ENCODE measurements at places on chromosomes 5 and 9.

GRCh38 chr9:88749420-88749819 is 214.4 kb downstream of the NXNL2 start:
- DNase-seq, result no peak

DNA sequence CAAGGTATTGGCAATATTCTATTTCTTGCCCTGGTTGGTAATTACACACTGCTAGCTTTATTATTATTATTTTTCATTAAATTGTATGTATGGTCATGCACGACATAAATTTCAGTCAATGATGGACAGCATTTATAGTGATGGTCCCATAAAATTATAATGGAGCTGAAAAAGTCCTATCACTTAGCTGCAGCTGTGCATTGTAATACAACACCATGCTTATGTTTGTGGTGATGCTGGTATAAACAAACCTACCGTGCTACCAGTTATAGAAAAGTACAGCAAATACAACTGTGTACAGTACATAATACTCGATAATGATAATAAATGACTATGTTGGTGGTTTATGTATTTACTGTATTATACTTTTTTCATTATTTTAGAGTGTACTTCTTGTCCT is 65.5 kb downstream of the NR3C1 start:
- DNase-seq, result no peak

- no peak for DNase-seq
These were observed 61.6 kb upstream of the MAP1B start for GRCh38 chr5:72045692-72046091.

GRCh38 chr9:128094950-128095544 is 27.0 kb downstream of the SLC25A25 start:
- no peak for DNase-seq

DNA sequence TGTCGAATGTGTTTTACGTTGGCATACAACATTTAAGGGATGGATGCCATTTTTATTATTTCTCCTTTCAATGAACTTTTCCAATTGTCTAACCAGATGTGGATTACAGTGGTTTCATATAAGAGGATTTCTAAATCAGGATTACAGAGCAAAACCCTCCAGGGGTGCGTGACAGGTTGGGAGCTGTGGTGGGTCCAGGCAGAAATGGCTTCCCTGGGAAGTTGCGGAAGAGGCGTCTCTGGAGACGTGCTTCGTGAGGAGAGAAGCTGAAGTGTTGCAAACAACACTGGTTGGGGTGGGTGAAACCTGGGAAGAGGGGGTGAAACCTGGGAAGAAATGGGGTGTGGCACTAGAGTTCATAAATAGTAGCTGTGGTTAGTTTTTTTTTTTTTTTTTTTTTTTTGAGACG is 4.5 kb upstream of the RPL26L1 start:
- DNase-seq, result no peak

DNA sequence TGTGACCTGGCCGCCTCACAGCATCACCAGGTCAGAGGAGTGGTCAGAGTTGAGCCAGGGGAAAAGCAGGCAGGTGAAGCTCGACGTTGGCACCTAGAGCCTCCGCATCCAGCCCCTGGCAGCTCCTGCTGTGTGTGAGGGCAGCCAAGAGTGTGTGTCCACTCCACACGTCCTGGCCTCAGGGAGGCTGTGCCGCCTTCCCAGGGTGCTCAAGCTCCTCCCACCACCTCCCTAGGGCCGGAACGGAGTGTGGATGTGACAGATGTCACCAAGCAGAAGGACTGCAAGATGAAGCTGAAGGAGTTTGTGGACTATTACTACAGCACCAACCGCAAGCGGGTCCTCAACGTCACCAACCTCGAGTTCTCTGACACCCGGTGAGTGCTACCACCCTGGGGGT is 72.5 kb downstream of the PHF2 start:
- DNase-seq, result no peak

- no peak for DNase-seq
These were observed 16.3 kb upstream of the ANXA1 start for GRCh38 chr9:73135394-73135793.

- DNase-seq, result no peak
These were observed 106.3 kb downstream of the NDUFAF2 start for GRCh38 chr5:61051267-61051666.

- DNase-seq, result no peak
These were observed 359.4 kb upstream of the ARRDC3 start for GRCh38 chr5:91742550-91742949.

DNA sequence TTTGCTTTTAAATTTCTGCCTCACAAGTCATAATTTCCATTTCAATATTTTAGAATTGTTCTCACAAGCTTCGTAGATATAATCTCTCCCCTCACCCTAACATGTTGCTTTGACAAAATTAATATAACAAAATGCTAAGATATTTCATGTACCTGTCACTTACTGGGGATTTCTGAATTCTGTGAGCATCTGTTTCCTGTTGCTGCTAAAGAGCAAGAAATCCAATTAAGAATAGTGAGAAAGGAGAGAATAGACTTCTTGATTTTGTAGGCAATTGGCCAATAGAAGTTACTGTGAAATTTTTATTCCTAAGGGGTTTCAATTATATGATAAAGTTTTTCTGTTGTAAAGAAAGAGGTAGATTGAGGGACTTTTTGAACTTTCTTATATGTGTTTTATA is 796.5 kb upstream of the ARRDC3 start:
- no peak for DNase-seq

GRCh38 chr9:133773889-133774655 is 35.9 kb upstream of the SARDH start:
- no peak for DNase-seq

DNA sequence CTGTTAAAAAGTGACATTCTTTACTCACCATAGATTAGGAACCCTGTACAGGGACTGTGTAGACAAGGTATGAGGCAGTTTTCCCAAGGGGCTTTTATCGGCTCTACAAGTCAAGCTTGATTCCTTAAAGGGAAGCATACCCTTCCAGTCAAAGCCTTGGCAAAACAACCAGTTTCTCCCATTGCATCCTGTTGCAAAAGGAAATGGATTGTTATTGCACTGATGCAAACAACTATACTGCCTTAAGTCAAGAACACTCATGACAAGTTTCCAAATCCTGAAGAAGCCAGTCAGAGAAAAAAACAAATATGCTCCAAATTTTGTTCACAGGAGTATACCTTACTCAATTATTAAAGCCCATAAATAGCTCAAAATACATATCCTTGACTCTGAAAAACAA is 67.5 kb downstream of the RGMB start:
- no peak for DNase-seq

- no peak for DNase-seq
These were observed 84.3 kb upstream of the SLC1A3 start for GRCh38 chr5:36521838-36522745.

- peak; percentile 22 for DNase-seq
These were observed 3.2 kb upstream of the ANXA1 start for GRCh38 chr9:73148447-73148937.

- peak; percentile 40 for DNase-seq
These were observed 127.7 kb downstream of the RGS3 start for GRCh38 chr9:113590991-113591898.

- DNase-seq, result no peak
These were observed 10.3 kb downstream of the RUSC2 start for GRCh38 chr9:35500130-35500748.

DNA sequence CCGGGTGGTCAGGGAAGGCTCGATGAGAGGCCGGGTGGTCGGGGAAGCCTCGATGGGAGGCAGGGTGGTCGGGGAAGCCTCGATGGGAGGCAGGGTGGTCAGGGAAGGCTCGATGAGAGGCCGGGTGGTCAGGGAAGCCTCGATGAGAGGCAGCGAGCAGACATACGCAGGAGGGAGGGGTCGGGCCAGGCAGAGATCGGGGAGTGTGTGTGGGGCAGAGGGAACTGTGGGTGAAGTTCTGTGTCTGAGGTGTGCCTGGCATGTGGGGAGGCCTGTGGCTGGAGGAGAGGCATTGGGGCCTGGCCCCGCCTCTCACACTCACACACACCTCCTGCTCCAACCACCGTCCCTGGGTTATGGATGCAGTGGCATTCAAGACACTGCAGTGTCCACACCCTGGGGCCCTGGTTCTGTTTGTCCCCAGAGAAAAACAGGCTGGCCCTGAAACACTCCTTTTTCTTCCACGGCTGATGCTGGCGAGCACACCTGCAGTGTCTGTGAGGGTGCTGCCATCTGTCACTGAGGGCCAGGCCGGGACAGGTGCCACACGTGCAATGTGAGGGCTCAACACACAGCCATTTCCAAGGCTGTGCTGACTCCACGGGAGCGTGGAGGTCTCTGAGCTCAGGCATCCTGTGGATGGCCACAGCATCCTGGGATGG is 6.5 kb upstream of the PLEKHG4B start:
- DNase-seq, result no peak

DNA sequence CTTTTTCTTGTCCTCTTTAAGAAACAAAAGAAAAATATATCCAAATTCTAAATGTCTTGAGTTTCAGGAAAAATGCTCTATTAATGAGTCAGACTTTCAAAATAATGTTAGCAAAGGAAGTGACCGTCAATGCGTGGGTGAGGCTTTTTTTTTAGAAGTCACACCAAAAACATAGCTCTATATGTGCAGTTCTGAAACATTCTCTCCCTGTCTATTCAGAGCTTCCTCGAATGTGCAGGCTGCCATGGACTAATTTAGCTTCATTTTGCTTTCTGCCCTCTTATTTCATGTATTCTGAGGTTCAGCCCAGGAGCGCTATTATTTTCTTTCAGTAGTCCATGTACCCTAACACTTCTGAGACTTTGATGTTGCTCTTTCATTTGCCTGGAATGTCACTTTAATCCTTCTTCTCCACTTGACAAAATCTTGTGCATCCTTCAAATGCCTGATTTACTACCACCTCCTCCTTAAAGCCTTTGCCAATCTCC is 72.5 kb upstream of the RASA1 start:
- no peak for DNase-seq

- peak; percentile 69 for DNase-seq
These were observed 85.2 kb upstream of the ZBTB43 start for GRCh38 chr9:126719618-126720031.

GRCh38 chr5:180235077-180235476 is 26.1 kb upstream of the RASGEF1C start:
- DNase-seq, result no peak

- DNase-seq, result peak; percentile 58
These were observed 163.9 kb downstream of the CEMIP2 start for GRCh38 chr9:71604197-71605063.

GRCh38 chr5:5370059-5370774 is 52.3 kb upstream of the ICE1 start:
- DNase-seq, result no peak

DNA sequence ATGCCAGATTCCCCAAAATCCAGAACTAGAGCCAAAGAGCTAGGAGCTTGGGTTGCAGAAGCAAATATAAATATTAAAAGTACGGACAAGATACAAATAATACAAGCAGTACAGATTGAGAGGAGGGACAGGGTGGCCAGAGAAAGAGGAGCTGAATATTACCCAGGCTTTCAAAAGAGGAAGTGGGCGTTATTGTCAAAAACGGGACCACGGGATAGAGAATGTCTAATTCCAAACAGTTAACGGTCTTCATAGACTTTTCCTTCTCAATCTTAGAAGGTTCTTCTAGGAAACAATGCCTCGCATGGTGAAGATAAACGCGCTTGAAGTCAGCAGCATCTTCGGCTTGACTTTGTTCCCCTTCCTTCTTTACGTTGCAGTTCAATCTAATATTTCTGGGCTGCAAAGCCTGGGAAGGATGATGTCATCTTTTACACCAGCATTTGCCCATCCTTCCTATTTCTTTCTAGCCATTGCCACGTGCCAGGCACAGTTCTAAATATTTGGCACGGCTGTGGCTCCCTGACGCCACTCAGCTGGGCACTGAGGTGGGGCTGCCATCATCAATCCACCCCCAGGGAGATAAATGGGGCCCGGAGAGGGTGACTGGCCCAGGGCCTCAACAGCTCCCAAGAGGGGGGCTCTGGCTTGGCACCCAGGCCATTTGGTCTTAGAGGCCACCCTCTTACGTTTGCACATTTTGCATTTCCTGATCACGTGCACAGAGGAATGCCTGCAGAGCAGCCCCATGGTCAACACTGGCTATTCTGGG is 16.3 kb upstream of the OLFM1 start:
- no peak for DNase-seq

DNA sequence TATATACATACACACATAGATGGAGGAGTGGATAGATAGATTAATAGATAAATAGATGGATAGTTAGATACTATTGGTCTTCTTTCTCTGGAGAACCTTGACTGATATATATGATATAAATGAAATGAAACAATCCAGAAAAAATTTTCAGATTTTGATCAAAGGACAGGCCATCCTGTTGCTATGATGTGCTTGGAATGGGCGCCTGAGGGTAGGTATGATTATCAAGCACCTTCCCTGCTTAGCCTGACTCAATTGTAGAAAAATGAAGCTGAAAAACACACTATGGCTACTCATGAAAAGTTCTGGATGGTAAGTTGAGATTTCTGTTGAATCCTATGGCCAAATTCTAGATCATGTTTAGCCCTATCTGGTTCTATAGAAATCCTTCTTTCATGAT is 266.5 kb upstream of the KLF4 start:
- DNase-seq, result no peak

DNA sequence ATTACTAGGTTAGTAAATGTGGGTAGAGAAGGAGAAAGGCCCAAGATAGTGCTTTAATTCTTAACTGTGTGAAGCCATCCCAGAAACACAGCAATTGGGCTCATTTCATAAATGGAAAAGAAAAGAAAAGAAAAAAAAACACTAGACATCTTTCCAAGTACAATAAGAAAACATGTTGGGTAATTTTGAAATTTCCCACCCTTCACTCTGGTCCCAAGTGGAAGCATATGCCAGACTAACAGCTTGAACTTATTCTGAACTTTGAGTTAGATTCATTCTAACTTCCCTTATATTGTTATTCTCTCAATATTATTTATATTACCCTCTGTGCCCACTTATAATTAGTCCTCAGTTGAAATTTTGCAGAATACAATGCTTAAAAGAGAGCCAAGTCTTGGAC is 113.4 kb upstream of the GHR start:
- no peak for DNase-seq

- peak; percentile 79 for DNase-seq
These were observed 2.1 kb upstream of the NFIB start for GRCh38 chr9:14315875-14316601.

- no peak for DNase-seq
These were observed 12.0 kb downstream of the GPSM1 start for GRCh38 chr9:136339173-136339957.

- no peak for DNase-seq
These were observed 9.5 kb downstream of the FBXO10 start for GRCh38 chr9:37566716-37567115.

DNA sequence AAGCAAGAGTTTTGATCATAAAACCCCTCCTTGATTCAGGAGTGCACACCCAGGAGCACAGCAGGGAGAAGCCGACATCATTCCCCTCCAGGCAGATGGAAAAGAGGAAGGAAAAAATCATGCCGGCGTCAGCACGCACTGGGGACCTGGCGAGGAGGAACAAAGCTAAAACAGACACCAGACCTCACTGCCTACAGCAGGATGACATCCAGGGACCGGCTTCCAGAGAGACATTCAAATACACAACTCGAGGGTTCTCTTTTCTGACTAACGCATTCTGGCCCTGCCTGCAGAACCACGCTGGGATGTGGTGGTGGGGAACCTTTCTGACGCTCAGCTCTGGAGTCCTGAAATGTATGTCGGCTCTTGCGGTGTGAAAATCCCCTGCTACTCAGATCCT is 2.7 kb downstream of the UBAC1 start:
- DNase-seq, result no peak

- no peak for DNase-seq
These were observed 33.0 kb downstream of the TBCA start for GRCh38 chr5:77743181-77743580.

Measured in NCI-H2081 (cell line).